Right renal cortex interstitium (tissue), 3 donors: ENCODE measurements at places on chromosomes 7 and 10.

DNA sequence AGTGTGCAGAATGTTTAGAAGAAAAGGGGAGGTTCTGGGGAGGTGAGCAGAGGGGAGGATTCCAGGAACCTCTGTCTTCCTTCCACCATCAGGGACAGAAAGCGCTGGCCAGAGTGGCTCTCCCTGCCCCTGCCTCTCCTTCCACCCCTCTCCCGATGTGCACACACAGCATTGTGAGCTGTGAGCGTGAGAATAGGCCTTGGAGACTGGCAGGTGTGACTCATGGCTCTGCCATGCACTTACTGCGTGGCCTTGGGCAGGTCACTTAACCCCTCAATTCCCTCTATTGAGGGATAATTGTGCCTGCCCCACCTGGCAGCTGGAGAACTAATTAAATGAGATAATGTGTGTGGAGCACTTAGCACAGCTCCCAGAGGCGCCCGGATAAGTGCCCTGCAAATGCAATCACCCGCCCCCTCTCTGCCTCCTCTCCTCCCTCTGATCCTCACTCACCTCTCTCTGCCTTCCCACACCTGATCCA is 115.4 kb downstream of the ZMIZ1 start:
- no peak for DNase-seq

DNA sequence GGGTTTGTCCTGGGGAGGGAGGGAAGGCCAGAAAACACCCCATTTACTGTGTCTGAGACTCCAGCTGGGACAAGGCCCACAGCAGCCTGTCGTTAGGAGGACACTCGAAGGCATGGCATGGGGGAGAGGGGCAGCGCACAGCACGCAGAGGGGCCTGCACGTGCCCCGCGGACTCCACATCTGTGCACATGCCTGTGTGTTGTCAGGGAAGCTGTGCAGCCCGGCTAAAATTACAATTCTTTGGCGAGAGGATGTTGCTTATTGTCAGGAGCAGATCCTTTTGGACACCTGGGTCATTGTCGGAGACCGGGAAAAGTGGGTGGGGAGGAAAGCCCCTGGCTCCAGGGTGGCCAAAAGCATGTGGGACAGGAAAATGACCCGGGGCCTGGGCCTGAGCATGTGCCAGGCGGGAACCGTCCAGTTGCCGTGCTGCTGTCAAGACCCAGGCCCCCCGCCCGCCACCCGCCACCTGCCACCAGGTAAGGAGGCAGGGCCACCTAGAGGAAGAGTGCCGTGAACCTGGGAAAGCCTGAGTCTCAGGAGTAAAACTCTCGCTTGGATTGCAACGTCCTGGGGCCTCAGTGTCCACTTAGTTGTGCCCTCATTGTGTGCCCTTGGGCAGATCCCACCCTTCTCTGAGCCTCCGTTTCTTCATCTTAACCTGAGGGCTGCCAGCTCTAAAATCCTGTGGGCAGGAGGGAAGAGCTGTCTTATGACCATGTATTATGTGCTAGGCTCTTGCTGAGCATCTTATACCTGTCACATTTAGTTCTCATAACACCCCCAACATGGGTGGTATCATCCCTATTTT is 7.2 kb downstream of the VSIR start:
- DNase-seq, result no peak

DNA sequence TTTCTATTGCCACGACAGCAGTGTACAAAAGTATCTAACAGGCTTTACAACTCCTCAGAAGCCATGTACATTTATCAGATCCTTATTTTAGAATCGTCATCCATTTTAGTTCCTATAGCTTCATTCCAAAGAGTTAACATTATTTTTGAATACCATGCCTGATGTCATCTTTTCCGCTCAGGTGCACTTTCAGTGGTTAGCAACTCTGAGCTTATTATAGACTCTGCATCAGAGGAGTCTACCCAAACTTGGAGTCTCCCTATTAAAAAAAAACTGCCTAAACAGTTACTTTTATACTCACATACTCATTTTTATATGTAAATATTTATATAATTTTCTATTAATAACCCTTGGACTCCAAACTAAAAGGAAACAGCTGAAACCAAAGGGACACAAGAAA is 31.6 kb upstream of the PRSS37 start:
- no peak for DNase-seq

DNA sequence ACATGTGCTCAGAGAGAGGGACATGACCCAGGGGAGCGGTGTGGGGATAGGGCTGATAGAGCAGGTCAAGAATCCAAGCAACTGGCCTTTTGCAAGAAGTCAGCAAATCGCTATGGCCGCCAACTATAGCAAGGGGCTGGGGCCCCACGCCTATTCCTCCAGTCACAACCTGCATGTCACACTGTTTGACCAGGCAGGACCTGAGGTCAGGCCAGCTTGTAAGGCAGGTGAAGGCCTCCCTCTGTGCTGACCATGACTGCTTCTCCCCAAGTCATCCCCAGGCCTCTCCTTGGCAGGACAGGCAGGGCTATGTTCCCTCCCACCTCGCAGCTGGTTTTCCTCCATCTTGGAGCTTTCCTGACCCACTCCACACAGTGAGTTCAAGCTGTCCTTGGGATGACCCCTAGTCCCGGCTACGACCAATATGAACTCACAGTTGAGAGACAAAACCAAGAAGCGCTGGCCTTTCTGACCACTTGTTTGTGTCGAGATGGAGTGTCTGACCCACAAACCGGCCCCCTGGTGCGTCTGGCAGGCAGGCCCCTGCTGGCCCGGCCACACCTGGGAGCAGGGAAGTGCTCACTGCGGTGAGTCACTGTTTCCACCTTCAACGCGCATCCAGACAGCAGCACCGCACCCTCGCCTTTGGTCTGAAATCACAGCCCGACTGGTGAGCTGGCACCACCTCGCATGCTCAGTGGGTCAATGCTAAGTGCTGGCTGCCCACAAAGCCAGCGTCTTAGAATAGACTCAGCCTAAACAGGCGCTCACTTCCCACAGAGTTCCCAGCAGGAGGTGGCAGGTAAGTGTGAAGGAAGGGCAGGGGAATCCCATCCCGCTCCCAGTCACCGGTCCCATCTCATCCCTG is 81.4 kb downstream of the VWA2 start:
- no peak for DNase-seq

- DNase-seq, result no peak
Measured at GRCh38 chr10:72291019-72291532, 17.4 kb downstream of the DDIT4 start.
